ENCODE measurements at places on chromosomes 13 and 19.

- DNase-seq = no peak
Observed at GRCh38 chr19:2166741-2167738, 3.3 kb downstream of the DOT1L start.

DNA sequence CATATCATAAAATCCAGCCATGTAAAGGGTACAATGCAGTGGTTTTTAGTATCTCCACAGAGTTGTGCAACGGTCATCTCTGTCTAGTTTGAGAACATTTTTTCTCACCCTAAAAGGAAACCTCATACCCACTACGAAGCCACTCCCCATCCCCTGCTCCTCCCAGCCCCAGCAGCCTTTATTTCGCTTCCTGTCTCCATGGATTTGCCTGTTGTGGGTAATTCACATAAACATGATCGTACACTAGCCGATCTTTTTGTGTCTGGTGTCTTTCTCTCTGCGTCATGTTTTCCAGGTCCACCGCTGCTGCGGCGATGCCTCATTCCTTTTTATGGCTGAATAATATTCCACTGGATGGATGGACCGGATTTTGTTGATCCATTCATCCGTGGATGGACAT lies 28.6 kb downstream of the BICRA start:
- DNase-seq = peak; percentile 22

GRCh38 chr13:113437408-113438010 lies 15.8 kb downstream of the ADPRHL1 start:
- no peak for DNase-seq

- DNase-seq = no peak
Observed at GRCh38 chr13:108987944-108988343, 358.5 kb downstream of the MYO16 start.

- no peak for DNase-seq
Observed at GRCh38 chr19:32692727-32693061, 1.1 kb downstream of the NUDT19 start.

GRCh38 chr19:39136225-39136940 lies 10.8 kb downstream of the PAK4 start:
- DNase-seq = no peak

GRCh38 chr19:8518536-8518935 lies 4.6 kb upstream of the ZNF414 start:
- no peak for DNase-seq

DNA sequence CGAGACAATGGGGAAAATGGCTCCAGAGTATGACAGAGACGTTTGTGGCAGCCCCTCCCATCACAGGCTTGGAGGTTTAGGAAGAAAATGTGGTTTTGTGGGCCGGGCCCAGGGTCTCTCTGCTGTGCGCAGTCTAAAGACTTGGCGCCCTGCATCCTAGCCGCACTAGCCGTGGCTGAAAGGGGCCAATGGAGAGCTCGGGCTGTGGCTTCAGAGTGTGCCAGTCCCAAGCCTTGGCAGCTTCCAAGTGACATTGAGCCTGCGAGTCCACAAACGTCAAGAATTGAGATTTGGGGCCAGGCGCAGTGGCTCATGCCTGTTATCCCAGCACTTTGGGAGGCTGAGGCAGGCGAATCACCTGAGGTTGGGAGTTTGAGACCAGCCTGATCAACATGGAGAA lies 513.1 kb downstream of the PCDH17 start:
- no peak for DNase-seq

DNA sequence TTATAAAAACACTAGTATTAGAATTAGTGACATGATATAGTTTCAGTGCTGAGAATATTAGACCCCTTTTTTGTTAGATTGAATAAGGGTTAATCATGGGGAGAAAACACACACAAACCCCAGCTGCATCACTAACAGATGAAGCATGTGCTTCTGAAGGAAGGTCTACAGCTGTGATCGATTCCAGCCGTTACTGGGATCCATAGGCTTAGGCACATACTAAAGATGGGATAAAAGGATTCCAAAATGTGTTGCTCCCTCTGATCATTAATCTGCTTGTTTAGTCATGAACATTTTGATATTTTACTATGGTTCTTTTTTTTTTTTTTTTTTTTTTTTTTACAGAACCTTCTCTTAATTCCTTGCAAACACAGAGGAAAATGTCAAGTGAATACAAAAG lies 1591.3 kb downstream of the EFNB2 start:
- no peak for DNase-seq

- no peak for DNase-seq
Observed at GRCh38 chr19:14059093-14059480, 2.8 kb downstream of the PALM3 start.

DNA sequence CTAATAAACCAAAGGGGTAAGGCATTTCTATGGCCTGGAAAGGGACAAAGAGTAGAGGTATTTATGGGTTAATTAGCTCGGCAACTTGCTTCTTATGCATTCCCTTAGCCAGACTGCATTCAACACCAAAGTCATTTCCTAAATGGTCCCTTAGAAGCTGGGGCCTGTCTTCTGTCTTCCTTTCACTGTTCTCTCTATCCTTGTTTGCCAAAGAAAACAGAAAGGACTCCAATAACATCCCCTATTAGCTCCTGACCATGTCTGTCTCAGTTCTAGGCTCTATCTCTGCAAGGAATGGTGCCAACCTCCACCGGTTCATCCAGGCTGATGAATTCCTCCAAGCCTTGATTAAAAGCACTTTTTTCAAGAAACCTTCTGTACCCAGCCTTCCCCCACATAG lies 123.5 kb downstream of the KCTD12 start:
- DNase-seq = no peak

DNA sequence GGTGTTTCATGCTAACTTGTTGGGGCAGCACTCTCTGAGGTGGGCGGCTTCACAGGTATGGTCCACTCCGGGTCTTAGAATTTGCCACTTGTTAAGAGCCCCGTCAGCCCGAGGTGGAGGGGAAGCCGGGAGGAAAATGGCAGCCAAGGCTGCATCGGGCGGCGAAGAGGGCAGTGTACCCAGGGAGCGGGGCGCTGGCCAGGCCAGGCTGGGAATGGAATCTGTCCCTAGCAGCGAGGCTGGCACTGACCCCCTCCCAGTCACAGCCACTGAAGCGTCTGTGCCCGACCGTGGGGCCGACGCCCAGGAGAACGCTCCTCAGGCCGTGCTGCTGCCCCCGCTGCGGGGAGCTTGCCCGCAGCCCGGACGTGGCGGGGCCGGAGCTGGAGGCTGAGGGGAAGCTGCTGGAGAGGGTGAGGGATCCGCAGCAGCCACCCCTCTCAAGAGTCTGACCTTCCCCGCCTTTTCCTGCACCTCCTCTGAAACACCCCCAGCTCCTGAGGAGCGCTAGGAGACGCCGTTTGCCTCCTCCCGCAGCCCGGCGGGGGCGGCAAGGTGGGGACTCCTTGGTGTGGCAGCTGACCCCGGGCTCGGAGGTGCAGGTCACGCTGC lies 313.8 kb upstream of the SPRY2 start:
- no peak for DNase-seq

DNA sequence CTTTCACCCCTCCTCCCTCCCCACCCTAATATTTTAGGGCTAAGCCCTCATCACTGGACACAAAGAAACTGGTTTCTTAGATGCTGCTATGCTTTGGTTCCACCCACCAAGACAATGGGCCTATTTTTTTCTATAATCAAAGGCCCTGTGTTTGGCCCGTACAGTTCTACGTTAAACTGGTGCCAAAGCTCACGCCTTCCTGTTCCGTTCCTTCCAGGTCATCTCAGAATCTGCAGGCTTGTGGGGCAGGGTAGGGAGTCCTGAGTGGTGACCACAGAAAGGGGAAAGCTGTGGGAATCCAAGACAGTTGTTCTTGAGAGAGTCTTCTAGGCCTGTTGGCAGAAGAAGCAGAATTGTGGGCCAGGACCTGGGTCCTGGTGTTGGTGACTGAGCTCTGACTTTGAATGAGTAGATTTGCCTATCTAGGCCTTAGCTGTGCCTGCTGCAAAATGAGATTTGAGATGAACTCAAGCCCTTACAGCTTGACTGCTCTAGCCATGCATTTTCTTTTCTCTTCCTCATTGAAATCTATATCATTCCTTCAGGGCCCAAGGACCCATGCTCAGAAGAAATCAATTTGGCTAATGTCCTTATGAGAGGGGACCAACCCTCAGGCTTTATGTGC lies 19.1 kb upstream of the CXCL17 start:
- no peak for DNase-seq

DNA sequence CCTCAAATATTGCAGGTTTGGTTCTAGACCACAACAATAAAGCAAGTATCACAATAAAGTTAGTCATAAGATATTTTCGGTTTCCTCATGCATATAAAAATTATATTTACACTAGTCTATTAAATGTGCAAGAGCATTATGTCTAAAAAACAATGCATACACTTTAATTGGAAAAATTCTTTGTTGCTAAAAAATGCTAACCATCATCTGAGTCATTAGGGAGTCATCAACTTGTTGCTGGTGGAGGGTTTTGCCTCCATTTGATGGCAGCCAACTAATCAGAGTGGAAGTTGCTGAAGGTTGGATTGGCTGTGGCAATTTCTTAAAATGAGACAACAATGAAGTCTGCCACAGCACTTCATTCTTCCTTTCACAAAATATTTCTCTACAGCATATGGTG lies 422.3 kb upstream of the GPC6 start:
- no peak for DNase-seq

DNA sequence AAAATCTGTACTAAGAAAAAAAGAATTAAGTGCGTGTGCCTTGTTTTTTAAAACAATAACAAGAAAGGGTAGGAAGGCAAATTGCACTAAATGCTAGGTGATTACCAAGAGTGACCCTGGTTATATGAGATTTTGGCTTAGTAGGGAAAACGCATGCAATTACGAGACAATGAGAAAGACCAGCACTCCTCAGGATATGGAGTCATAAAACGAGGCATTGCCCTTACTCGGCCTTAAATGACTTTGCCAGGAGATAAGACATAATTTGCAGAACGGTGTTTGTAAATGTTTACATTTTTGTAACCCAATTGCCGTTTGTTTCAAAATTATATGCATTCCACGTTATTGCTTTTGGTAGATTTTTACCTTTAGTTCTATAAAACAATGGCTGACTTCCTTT lies 179.8 kb downstream of the RBM26 start:
- DNase-seq = no peak

DNA sequence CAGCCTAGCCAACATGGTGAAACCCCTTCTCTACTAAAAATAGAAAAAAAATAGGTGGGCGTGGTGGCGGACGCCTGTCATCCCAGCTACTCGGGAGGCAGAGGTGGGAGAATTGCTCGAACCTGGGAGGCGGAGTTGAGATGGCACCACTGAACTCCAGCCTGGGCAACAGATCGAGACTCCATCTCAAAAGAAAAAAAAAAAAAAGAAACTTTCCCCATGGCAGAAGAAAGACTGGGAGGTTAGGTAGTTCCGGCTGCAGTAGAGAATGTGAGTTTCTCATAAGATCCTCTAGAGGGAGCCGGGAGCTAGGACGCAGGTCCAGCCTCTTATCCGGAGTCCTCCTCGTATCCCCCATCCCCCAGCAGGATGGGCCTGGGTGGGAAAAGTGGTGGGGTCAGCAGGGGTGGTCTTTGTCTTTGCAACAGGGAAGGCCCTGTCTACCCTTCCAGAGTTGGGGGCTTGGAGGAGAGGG lies 13.2 kb upstream of the CREB3L3 start:
- DNase-seq = peak; percentile 28

DNA sequence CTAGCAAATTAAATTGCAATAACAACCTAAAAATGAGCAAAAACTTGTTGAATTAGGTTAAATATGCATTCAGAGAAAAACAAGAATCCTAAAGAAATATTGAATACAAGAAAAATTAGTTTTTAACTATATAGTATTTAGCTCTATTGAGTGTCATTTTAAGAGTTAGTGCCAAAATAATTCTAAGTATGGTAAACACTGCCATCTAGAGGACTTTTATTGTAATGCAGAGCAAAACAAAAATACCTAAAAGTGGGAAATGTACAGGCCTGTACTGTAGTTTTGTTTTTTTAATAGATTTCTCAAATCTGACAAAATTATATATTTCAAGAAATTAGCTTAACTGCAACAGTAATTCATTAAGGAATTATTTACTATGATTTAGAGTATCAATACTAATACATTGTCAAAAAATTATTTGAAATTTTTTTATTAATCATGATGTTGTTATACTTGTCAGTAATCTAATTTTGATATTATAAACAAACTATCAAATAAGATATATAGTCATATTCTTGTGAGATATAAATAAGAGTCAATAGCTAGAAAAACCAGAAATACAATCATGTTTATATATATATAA lies 8.2 kb upstream of the PCDH9 start:
- DNase-seq = no peak

All from GF-D8 (cell line).